ENCODE measurements at places on chromosomes 2 and 18.

DNA sequence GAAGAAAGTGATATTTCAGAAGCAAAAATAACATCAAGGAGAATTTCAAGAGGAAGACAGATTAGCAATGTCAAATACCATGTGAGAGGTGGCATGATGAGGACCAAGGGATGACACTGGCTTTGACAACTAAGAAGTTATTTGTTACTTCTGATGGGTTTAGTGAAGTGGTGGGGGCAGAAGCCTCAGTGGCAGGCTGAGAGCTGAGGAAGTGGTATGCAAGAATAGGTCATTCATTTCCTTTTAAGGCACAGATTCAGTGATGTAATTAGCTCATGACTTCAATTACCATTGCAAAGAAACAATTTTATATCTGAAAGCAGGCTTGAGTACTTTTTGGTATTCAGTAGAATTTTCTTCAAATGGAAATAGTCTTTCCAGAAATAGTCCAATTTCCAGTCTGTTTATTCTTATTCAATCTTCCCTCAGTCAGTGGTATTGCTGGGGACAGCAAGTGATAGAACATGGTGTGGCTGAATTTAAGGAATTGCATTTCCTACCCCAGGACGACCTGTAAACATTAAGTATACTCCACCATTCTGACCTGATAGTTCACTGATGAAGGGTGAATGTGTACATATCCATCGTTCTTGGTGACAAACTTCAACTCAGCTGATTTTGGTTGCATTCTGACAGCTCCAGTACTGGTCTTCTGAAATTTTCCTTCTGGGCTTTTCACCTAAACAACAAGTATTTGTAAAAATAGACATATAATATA is 28.2 kb downstream of the GEMIN6 start:
- no peak for DNase-seq

- no peak for DNase-seq
Measured at GRCh38 chr2:230602562-230603230, 109.9 kb upstream of the CAB39 start.

DNA sequence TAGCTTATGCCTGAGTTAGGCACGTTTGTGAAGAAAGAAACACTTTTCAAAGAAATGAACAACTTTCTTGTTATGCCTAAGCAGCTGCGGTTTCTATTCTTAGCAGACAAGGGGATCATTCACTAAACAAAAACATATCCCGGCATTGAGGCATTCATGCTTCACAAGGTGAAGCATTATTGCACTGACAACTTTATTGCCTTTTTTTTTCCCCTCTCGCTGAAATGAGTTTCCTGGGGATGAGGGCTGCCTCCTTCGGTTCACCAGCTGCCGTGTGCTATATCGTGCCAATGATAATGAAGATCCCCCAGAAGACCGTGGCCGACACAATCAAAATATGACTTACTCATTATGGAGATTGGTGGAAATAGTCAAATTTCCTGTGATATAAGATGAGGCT is 288.2 kb upstream of the ST6GAL2 start:
- DNase-seq, result no peak

GRCh38 chr2:28618221-28619141 is 122.6 kb downstream of the PLB1 start:
- DNase-seq, result peak; percentile 62

- no peak for DNase-seq
Measured at GRCh38 chr2:63488118-63488713, 100.1 kb downstream of the WDPCP start.

- no peak for DNase-seq
Measured at GRCh38 chr2:81355436-81355835, 1050.9 kb upstream of the LRRTM1 start.

- DNase-seq, result no peak
Measured at GRCh38 chr2:13558368-13558767, 841.6 kb downstream of the TRIB2 start.

- no peak for DNase-seq
Measured at GRCh38 chr2:133791191-133791590, 222.9 kb upstream of the NCKAP5 start.

- DNase-seq, result no peak
Measured at GRCh38 chr2:232999354-232999753, 13.7 kb downstream of the NGEF start.

DNA sequence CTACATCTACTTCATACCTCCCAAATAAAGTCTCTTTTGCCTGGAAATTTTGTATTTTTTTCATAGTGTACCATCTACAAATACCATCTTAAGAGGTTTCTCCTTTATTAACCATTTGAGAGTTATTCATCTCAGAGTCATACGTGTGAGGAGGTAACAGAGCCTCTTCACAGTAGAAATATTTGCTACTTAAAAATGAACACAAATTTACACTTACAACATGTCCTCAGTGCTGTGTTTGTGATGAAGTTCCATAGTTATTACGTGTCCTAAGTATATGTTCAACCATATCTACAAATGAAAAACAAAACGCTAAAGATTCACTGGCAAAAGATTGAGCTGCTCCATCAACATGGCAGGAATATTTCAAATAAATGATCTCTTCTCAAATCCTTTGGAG is 48.5 kb upstream of the HNRNPA3 start:
- no peak for DNase-seq

GRCh38 chr2:161709428-161709827 is 85.2 kb downstream of the SLC4A10 start:
- DNase-seq, result no peak

GRCh38 chr2:241255542-241256167 is 59.8 kb downstream of the HDLBP start:
- no peak for DNase-seq

DNA sequence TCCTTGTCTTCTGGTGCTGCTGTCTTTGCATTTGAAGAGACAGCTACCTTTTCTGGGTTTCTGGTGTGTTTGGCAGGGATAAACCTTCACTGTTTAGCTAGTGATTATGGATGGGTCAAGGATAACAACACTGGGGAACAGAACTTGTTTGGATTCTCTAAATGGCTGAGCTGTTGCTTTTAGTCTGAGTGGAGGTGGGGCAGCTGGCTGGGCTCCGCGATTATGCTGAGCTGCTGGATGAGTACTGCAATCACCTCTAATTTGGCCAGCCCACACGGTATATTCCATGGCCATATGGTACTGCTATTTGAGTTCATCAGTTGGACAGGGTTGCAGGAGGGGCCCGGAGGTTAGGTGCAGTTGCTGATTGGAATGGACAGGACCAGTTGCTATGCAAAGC is 361.6 kb upstream of the TFPI start:
- no peak for DNase-seq

- no peak for DNase-seq
Measured at GRCh38 chr2:23689131-23689700, 237.7 kb downstream of the ATAD2B start.

GRCh38 chr2:46334389-46335271 is 37.4 kb downstream of the EPAS1 start:
- DNase-seq, result no peak

GRCh38 chr2:36318547-36318946 is 37.0 kb upstream of the CRIM1 start:
- no peak for DNase-seq

DNA sequence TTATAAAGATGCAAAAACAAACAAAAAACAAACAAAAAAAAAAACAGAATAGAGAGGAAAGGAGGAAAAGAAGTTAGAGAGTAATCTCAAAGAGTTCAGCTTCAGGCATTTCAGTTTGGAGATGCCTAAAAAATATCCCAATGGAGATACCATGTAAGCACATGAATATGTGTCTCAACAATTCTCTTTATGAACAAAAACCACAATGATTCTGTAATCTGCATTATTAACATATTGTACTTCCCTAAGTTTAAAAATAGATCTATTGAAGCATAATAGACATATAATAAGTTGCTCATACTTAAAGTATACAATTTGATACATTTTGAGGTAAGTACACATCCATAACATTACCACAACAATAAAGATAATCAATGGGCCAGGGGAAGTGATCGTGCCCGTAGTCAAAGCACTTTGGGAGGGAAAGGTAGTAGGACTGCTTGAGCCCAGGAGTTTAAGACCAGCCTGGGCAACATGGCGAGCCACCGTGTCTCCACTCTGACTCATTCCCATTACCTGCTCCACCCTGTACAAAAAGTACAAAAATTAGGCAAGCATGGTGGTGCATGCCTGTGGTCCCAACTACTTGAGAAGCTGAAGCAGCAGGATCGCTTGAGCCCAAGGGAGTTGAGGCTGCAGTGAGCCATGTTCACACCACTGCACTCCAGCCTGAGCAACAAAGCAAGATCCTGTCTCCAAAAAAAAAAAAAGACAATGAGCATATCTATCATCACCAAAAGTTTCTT is 158.9 kb downstream of the ATAD2B start:
- DNase-seq, result no peak

DNA sequence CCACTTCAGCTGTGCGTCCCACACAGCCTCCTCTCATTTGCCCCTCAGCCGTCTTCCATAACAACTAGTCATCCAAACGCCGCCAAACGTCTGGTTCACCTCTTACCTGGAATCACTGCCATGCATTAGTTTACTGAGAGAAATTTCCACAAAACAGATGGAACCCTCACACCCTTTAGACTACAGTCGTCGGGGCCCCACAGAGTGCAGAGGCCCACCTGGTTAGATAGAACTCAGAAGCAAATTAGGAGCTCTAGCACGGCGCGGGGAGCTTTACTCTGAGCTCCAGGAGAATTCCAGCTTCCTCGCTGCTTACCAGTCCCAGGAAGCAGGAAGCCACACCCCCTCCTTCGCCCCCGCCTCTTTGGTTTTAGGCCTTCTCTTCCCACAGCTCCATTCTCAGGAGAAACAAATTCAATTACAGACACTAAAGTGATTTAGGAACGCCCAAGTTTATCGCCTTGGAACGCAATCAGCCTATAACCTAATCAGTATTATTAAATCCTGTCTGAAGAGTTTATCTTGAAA is 9.4 kb downstream of the RNU2-63P start:
- no peak for DNase-seq

DNA sequence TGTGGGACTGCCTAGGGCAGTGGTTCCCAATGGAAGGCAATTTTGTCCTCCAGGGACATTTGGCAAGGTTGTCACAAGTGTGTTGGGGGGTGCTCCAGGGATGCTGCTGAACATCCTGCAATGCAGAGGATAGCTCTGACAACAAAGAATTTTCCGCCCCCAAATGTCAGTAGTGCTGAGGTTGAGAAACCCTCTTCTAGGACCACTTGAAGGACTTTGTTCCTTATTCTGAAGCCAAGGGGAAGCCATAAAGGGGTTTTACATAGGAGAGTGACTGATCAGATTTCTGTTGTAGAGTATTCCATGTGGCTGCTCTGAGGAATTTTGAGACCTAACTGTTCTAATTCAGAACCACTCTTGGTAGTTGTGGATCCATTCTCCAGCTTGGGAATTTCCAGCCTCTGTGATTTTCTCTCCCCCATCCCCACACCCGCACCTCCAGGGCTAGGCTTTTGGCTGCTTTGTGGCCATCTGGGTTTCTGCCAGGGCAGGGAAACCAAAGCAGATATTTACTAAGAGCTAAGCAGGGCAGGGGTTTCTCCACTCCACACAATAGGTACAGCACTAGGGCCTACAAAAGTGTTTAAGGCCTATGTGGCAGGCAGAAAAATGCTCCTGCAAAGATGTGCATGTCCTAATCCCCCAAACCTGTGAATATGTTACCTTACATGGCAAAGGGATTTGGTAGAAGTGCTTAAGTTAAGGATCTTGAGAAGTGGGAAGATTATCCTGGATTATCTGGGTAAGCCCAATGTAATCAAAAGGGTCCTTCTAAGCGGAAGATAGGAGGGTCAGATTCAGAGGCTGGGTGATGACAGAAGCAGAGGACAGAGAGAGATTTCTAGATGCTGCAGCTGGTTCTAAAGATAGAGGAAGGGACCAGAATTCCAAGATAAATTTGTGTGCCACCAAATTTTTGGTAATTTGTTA is 135.4 kb downstream of the TMEM17 start:
- DNase-seq, result no peak

GRCh38 chr2:168456521-168457189 is 583 bp downstream of the CERS6 start:
- DNase-seq, result no peak

DNA sequence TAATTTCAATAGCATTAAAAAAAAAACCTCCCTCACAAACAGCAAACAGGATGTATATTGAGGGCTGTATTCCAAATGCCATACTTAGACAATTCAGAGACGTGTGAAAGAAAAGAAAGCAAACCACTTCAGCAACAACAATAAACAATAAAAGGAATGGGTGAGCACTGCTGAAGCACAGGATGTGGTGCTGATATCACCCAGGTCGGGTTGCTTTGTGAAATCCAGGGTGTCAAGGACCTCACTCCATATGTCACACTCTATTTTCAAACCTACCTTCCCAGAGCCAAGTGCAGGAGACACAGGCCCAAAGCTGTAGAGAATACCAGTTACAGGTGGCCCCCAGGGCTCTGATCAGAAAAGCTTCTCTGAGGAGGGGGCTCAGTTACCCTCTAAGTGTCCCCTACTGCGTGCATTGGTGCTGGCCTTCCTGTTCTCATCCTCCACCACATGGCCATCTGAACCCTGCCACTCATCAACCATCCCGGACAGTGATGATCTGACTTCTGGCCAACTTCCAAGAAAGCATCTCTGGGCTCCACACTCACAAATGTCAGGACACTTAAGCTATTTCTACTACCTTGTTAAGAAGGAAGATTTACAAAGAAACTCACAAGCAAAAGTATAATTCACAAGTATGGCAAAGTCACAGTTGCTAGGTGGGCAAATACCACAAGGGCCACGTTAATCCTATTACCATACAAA is 363.0 kb downstream of the SS18 start:
- no peak for DNase-seq

- DNase-seq, result no peak
Measured at GRCh38 chr18:23842305-23842704, 153.1 kb downstream of the LAMA3 start.

GRCh38 chr18:42067518-42067917 is 112.5 kb downstream of the PIK3C3 start:
- DNase-seq, result no peak

GRCh38 chr2:42622943-42623676 is 54.7 kb downstream of the MTA3 start:
- DNase-seq, result no peak

- peak; percentile 77 for DNase-seq
Measured at GRCh38 chr2:68362069-68362468, 3.0 kb upstream of the PLEK start.

DNA sequence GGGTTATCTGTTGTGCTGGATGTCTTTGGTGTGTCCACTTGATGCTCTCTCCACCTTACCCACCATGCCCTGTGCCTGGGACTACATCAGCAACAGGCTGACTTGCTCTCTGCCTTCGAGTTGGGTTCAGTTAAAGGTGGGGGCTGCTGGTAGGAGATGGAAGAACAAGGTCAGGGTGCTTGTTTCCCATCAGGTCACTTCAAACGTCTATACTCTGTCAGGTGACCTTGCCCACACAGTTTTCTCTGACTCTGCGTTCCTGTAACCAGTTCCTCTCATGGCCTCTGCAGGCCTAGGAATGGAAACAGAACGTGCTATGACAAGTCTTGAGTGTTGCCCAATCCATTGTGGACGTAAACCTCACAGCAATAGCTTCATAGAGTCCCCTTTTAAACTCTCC is 38.4 kb upstream of the PAPOLG start:
- peak; percentile 42 for DNase-seq

- no peak for DNase-seq
Measured at GRCh38 chr18:13809531-13810255, 14.3 kb upstream of the MC5R start.

DNA sequence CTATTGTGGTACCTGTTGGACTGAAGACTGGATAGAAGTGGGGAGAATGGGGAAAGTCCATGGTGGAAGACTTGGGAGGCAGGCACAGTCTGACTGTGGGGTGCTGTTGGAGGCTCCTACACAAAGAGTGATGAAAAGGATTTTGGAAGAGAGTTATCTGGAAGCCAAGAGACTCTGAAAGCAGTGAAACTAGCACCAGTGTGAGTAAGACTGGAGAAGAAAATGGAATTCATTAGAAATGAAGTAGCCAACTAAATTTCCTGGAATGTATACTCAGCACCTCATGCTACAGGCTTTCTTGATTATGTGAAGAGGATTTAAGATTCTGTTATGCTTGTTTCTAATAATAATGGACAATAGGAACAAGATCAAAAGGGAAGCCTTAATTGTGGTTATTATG is 27.7 kb downstream of the ELP2 start:
- no peak for DNase-seq
